Endodermal cell (in vitro differentiated cells): ENCODE measurements at places on chromosomes 4 and X.

DNA sequence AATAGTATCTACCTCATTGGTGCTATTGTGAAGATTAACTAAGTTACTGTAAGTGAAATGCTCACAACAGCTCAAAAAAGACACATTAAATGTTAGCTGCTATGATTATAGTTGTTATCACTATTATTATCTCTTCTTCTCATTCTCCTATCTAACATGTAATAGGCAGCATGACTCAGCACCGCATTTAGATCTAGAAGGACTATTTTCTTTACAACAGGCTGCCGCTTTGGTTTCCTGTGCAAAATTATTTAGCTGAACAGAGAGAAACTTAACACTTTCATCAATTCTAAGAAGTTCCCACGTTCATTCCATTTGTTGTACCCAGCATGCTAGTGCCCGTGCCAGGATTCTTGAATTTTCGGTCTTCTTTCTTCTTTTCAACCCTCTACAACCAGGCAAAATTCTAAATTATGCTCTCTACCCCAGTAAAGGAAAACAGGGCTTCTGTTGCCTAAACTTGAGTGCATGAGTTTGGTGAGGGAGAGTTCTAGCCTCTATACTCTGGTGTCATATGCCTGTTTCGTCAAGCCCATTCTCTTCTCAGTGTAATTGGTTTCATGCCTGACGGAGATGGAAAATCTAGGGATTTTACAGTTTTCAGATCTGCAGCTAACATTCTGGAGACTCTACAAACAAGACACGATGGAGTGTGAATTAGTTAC, 378.9 kb downstream of the PPP1R2C start:
- peaks cover 4% of the 10 kb centered on the region for H3K4me1 ChIP-seq
- H3K27ac ChIP-seq = no peak overlapping the region
- H3K4me3 ChIP-seq = no peak overlapping the region
- H3K27me3 ChIP-seq = no peaks in the 10 kb centered on the region
- no peak for DNase-seq

- H3K36me3 ChIP-seq = no peaks in the 10 kb centered on the region
- no peak overlapping the region for H3K4me3 ChIP-seq
- no peaks in the 10 kb centered on the region for H3K27me3 ChIP-seq
- H3K4me1 ChIP-seq = no peaks in the 10 kb centered on the region
These were observed 819.1 kb upstream of the EPHA5 start for GRCh38 chr4:66489370-66489769.

DNA sequence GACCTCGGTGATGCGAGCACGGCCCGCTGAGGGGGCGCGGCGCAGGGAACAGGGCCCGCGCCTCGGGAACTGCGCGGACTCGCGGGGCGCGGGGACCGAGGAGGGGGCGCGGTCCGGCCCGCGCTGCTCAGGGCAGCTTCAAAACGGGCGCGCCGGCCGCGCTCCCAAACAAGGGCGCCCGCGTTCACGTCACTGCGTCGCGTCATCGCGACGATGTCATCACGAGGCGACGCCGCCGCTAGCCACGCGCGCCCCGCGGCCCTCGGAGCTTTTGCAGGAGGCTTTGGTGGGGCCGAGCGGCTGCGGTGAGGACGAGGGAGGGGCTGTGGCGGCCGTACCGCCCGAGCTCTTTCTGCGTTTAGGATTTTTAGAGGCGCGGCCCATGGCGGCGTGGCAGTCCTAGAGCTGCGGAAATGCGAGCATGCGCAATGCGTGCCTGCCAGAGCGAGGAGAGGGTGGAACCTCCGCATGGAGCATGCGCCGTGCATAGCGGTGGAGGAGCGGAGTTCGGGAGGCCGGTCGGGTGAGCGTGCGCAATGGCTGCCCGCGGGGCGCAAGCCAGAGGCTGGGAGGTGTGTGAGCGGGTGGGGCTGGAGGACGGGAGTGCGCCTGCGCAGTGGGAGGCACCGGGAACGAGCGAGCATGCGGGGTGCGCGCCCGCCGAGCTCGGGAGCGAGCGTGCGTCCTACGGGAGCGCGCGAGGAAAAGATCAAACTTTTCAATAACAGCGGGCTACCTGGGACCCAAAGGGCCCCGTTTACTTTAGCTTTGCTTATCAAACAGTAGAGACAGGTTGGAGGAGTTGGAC, at the start of gene PPP2R3B:
PPP2R3B (minus strand) TSS at position 140 of the 808 bp plus-strand sequence. CDS start 216 bp downstream, outside the sequence.
- no peaks in the 10 kb centered on the region for H3K27me3 ChIP-seq
- H3K4me1 ChIP-seq = no peaks in the 10 kb centered on the region
- peak within 1 kb of the TSS; percentile 88 for H3K4me3 ChIP-seq

DNA sequence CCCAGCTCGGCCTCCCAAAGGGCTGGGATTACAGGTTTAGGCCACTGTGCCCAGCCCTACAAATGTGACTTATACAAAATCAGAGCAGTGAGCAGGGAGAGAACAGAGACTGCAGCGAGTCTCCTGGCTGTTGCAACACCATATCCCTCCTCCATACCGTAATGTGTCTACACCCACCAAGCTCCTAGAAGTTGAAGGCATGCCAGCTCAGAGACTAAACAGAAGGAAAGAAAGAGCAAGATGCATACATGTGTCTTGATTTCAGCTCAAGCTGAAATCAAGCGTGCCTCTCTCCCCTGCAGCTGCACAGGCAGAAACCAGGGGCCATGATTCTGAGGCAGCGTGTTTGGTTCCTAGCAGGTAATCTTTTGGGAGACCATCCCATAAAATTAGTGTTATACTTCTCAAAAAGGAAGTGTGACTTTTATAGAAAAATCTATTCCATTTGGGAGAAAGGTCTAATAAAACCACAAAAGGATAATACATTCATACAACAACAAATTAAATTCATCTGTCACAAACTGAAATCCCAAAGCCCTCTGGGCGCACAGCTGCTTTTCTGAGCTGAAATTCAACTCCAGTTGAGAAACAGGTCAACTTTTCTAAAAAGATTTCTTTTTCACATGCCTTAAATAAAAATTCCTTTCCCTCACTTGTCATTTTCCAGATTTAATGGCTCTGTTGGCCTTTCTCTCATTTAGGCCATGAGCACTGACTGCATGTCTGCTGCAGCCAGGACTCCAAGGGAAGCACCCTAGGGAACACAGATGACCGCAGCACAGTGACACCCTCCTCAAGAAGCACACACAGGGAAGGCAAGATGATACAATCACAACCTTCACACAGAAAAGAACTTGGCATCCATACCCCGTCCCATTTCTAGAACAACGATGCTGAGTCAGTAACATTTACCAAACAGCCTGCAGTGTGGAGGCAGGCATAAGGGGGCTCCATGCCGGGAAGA, 34.4 kb downstream of the AFAP1 start:
- no peak overlapping the region for H3K4me3 ChIP-seq
- DNase-seq = no peak
- H3K27ac ChIP-seq = no peak overlapping the region

- H3K36me3 ChIP-seq = no peaks in the 10 kb centered on the region
- no peak for DNase-seq
- H3K27ac ChIP-seq = no peak overlapping the region
- H3K27me3 ChIP-seq = no peaks in the 10 kb centered on the region
- H3K4me3 ChIP-seq = no peak overlapping the region
These were observed 504.3 kb downstream of the RAB28 start for GRCh38 chr4:12979797-12980196.

DNA sequence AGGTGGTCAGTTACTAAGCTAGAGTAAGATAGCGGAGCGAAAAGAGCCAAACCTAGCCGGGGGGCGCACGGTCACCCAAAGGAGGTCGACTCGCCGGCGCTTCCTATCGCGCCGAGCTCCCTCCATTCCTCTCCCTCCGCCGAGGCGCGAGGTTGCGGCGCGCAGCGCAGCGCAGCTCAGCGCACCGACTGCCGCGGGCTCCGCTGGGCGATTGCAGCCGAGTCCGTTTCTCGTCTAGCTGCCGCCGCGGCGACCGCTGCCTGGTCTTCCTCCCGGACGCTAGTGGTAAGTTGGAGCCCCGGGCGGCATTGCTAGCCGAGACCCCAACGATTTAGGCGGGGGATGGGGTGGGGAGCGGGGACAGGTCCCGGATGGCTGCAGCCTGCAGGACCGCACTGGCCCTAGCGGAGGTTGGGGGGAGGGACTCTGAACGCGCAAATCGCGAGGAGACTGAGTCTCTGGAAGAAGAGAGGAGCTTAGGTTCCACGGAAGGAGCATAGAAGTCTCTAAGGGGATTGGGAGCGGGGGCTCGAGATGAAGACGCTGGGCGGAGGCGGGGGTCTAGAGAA, 573 bp downstream of the HTR2C start:
- H3K4me3 ChIP-seq = peak overlapping the region; percentile 71
- peak; percentile 86 for DNase-seq
- no peaks in the 10 kb centered on the region for H3K36me3 ChIP-seq
- H3K4me1 ChIP-seq = no peaks in the 10 kb centered on the region
- peaks cover 80% of the 10 kb centered on the region for H3K27me3 ChIP-seq

GRCh38 chrX:14065800-14066199, 36.1 kb upstream of the GEMIN8 start:
- no peaks in the 10 kb centered on the region for H3K36me3 ChIP-seq
- no peaks in the 10 kb centered on the region for H3K27me3 ChIP-seq
- H3K4me3 ChIP-seq = no peak overlapping the region

DNA sequence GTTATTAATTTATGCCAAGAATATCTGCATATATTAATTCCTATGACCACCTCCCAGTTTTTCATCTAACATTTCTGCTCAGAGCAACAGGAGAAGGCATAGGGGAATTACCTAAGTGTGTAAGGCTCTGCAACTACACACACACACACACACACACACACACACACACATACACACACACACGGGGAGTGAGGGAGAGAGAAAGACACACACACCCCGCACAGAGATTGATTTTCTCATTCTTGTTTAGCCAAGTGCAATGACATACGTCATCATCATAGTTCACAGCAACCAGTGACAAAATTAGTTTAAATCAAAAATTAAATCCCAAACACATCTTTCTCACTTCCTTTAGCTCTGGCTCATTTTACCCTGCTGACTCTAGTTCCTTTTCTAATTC, 203.1 kb downstream of the RBMX2 start:
- no peak for DNase-seq
- no peaks in the 10 kb centered on the region for H3K27me3 ChIP-seq
- H3K27ac ChIP-seq = no peak overlapping the region
- no peak overlapping the region for H3K4me3 ChIP-seq
- H3K36me3 ChIP-seq = no peaks in the 10 kb centered on the region

DNA sequence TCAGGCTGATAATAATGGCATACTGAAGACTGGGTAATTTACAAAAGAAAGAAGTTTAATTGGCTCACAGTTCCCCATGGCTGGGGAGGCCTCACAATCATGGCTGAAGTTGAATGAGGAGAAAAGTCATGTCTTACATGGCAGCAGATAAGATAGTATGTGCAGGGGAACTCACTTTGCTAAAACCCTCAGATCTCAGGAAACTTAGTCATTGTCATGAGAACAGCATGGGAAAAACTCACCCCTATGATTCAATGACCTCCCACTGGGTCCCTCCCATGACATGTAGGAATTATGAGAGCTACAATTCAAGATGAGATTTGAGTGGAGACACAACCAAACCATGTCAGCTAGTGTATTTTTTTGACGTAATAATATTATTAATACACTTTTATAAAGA, 149.8 kb upstream of the BOD1L1 start:
- no peak overlapping the region for H3K27ac ChIP-seq
- H3K36me3 ChIP-seq = no peaks in the 10 kb centered on the region
- no peak overlapping the region for H3K4me3 ChIP-seq
- no peaks in the 10 kb centered on the region for H3K27me3 ChIP-seq
- no peak for DNase-seq

- no peaks in the 10 kb centered on the region for H3K27me3 ChIP-seq
- H3K4me3 ChIP-seq = no peak overlapping the region
- no peaks in the 10 kb centered on the region for H3K4me1 ChIP-seq
- peaks cover 38% of the 10 kb centered on the region for H3K36me3 ChIP-seq
- no peak for DNase-seq
These were observed 102.4 kb downstream of the ADGRA3 start for GRCh38 chr4:22413471-22413870.

DNA sequence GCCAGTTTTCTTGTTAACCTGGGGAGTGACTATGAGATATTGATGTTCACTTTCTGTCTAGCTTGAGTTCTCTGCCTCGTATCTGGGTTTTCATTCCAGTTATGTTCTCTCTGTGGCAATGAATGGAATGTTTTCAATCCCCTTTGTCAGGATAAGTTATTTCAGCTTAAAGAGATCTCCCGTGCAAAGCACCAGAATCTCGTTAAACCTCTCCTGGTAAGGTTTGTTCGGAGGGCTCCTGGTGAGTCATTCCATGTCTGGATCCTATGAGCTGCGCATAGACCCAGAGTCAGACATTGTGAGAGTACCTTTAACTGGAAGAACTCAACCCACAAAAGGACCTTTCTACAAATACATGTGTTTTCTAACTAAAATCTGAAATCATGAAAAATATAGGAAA, 51.0 kb downstream of the KDR start:
- no peak for DNase-seq
- no peaks in the 10 kb centered on the region for H3K36me3 ChIP-seq
- H3K4me3 ChIP-seq = peak overlapping the region; percentile 25
- H3K27me3 ChIP-seq = no peaks in the 10 kb centered on the region
- no peak overlapping the region for H3K27ac ChIP-seq

DNA sequence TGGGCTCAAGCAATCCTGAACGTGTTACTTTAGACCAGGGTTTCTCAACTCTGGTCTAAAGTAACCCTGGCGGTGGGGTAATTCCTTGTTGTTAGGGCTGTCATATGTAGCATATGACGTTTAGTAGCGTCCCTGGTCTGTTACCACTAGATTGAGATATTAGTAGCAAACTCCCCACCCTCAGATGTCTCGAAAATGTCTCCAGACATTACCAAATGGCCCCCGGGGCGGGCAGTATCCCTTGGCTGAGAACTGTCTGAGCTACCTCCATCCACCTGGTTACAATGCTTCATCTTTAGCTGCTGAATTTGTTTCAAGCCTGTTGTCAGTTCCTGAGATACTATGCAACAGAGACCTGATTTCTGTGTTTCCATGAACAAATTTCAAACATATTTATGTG, 56.7 kb downstream of the CLDN34 start:
- H3K27me3 ChIP-seq = no peaks in the 10 kb centered on the region
- H3K36me3 ChIP-seq = peaks cover 3% of the 10 kb centered on the region
- peak overlapping the region; percentile 43 for H3K4me3 ChIP-seq
- H3K27ac ChIP-seq = no peak overlapping the region

DNA sequence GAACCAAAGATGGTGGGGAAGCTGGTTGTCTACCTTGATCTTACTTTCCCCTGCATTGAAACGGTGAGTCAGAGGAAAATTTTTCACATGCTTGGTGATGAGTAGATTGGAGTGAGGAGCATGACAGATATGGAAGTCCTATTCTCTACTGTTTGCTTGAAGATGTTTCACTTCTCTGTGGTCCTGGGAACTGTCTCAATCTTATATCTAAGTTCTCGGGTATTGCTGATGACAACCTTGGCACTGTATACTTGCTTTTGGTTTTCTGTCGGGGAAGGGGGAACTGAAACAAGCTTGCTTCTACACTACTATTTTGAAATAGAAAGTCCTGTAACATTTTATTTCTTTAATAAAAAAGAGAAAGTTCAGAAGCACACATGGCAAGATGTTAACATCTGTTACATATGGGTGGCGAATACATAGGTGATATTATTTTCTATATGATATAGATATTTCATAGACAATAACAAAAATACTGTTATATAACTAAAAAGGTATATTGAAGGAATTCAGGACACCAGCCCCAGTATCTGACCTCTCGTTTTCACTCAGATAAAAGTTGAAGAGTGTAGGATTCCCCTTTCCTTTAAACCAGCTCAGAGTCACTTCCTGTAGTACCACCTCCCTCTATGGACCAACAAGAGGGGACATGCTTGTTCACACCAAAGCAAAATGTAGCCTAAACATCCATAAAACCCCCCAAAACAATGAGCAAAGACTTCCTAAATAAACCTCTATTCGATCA, 88.8 kb downstream of the FMR1NB start:
- DNase-seq = no peak
- no peak overlapping the region for H3K27ac ChIP-seq
- no peaks in the 10 kb centered on the region for H3K4me1 ChIP-seq
- H3K27me3 ChIP-seq = no peaks in the 10 kb centered on the region

- no peak overlapping the region for H3K27ac ChIP-seq
- H3K4me3 ChIP-seq = no peak overlapping the region
- no peaks in the 10 kb centered on the region for H3K27me3 ChIP-seq
- H3K36me3 ChIP-seq = peaks cover 58% of the 10 kb centered on the region
- DNase-seq = no peak
- no peaks in the 10 kb centered on the region for H3K4me1 ChIP-seq
These were observed 56.0 kb downstream of the ZNF827 start for GRCh38 chr4:145882604-145883003.
